Inflammatory macrophage treated with lipopolysaccharide for 1 hour (primary cell): ENCODE measurements at places on chromosomes 12 and 14.

DNA sequence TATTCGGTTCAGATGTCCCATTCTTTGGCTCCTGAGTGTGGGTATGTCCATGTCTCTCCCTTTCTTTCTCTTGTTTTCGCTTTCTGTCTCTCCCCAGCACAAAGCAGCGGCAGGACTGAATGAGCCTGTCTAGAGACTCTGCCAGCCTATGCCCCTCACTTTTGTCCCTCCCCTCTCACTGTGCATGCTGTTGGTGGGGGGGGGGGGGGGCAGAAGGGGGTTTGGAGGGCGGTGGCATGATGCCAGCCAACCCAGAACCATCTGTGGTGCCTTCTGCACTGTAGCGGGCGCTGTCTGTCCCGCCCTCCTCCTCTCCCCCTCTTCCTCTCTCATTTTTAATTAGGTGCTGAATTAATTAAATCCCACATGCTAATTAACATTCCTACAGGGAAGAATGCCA, 17.7 kb downstream of the NGDN start:
- DNase-seq, result no peak

- DNase-seq, result no peak
Measured at GRCh38 chr14:79708426-79709388, 502.6 kb downstream of the DIO2 start.

DNA sequence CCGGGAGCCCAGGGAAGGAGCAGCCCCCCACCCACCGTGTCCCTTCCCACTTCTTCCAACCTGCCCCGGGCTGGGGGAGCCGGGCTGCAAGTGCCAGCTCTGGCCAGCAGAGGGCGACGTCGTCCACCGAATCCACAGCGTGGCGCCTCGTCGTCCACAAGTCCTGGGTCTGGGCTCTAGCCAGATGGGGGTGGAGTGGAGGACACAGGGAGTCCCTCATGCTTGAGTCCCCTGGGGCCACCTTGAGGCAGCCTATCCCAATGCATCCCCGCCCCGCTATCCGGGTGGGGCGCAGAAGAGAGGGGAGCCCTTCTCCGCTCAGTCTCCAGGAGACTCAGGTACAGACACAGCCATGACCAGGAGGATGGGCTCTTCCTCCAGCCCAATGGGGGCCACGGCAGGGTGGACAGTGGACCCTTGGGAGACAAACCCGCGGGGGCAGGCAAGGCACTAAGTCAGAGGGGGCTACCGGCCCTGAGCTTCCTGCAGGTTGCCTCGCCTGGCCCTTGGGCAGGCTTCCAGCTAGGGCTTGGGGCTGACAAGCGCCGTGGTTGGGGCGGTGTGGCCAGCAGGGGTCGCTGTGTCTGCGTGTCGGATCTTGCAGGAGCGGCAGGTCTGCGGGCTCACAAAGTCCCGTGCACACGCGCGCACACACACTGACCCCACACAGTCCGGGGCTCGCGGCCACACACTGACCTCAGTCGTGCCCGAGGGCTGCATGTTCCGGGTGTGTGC, 5.5 kb downstream of the AQP5 start:
- peak; percentile 97 for DNase-seq

DNA sequence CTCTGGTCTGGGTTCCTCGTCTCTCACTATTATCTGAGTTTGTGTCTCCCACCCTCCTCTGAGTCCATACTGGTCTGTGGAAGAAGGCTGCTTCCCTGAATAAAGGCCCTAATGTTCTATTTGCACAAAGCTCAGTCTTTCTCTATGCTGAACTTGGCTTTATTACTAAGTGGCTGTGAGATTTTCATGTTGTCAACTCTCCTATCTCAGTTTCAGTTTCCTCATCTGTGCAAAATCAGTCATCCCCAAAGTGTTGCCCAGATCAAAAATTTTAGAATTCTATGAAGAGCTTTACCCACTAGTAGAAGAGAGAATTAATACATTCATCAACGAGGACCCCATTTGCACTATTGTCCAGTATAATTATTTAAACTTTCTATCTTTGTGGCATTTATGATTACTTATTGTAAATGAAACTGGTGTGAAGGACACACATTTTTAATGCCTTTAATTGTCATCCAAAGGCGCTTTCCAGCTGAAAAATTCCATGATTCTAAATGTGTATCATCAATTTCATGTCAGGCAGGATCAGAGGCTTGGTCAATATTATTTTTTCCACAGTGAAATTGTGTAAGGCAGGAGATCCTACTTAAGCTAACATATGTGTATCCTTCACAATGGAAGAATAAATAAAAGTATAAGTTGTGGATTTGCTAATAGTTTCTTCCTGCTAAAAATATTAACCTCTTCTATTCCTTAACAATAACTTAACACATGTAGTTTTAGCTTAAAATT, 79.1 kb upstream of the EEA1 start:
- no peak for DNase-seq

GRCh38 chr12:106602076-106602475, 19.3 kb downstream of the RFX4 start:
- DNase-seq, result no peak

DNA sequence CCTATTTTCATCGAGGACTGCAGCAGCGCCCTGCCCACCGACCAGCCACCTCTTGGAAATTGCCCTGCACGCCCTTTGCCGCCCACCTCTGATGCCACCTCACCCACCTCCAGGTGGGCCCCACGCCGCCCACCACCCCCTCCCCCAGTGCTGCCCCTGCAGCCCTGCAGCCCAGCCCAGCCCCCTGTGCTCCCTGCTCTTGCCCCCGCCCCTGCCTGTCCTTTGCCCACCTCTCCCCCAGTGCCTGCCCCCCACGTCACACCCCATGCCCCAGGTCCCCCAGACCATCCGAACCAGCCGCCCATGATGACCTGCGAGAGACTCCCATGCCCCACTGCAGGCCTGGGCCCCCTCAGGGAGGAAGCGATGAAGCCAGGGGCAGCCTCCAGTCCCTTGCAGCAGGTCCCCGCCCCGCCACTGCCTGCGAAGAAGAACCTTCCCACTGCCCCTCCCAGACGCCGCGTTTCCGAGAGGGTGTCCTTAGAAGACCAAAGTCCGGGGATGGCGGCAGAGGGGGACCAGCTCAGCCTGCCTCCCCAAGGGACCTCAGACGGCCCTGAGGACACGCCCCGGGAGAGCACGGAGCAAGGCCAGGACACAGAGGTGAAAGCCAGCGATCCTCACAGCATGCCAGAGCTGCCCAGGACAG, 96.5 kb downstream of the LGMN start:
- DNase-seq, result peak; percentile 49

- DNase-seq, result no peak
Measured at GRCh38 chr12:29638528-29638927, 141.0 kb upstream of the OVCH1 start.

DNA sequence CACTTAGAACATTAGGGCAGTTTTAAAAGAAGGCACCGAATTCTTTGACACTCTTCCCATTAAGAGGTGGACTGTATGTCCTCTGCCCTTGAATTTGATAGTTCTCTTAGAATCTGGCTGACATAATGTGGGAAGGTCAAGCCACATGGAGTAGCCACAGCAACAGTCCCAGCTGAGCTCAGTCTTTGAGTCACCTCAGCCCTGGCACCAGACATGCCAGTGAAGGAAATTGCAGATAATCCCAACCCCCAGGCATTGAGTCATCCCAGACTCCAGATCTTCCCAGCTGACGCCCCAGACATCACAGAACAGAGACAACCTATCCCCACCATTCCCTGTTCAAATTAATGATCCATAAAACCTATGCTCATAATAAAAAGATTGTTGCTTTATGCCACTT, 83.4 kb downstream of the GTF2A1 start:
- peak; percentile 44 for DNase-seq
